ENCODE measurements at places on chromosomes 2 and 18.

GRCh38 chr2:137178951-137179377, 413.6 kb downstream of the THSD7B start:
- H3K36me3 ChIP-seq = no peaks in the 10 kb centered on the region
- no peaks in the 10 kb centered on the region for H3K27me3 ChIP-seq
- no peak overlapping the region for H3K27ac ChIP-seq
- DNase-seq = no peak
- no peaks in the 10 kb centered on the region for H3K4me1 ChIP-seq
- H3K4me3 ChIP-seq = no peak overlapping the region

DNA sequence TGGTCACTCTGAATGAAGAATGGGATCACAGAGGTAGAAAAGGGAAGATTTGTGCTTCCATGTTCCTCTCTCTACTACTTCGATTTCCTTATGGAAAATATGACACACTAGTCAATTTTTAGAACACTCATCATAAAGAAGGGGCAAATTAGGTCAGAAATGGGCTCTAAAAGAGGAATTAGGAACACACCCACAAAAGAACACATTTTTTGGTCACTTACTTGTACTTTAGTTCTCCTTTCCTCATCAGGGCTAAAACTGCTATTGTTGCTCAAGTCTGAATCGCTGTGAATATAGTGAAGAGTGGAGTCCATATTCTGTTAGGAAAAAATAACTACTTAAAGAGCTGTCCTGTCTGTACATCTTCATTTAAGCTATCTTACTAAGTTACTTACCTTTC, 52.6 kb downstream of the PPP4R1 start:
- no peak overlapping the region for H3K4me3 ChIP-seq
- H3K27me3 ChIP-seq = no peaks in the 10 kb centered on the region
- peaks cover 23% of the 10 kb centered on the region for H3K36me3 ChIP-seq
- H3K4me1 ChIP-seq = no peaks in the 10 kb centered on the region
- H3K27ac ChIP-seq = no peak overlapping the region
- DNase-seq = no peak

DNA sequence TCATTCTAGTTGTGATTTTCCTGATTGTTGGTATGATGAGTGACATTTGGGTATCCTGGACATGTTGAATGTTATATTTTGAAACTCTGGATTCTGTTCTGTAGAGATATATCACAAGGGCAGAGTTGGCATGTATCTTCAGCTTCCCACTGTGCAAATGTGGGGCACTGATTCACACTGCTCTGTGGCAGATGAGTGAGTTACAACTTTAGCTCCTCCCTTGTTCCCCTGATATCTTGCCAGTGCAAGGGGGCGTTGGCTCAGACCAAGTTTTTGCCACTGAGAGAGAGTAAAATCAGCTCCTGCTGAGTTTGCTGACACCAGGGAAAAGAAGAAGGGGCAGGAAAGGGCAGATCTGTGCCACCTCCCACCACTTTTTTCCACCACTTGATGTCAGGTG, 199.6 kb upstream of the MMADHC start:
- no peaks in the 10 kb centered on the region for H3K4me1 ChIP-seq
- DNase-seq = no peak
- H3K4me3 ChIP-seq = no peak overlapping the region
- H3K36me3 ChIP-seq = no peaks in the 10 kb centered on the region

DNA sequence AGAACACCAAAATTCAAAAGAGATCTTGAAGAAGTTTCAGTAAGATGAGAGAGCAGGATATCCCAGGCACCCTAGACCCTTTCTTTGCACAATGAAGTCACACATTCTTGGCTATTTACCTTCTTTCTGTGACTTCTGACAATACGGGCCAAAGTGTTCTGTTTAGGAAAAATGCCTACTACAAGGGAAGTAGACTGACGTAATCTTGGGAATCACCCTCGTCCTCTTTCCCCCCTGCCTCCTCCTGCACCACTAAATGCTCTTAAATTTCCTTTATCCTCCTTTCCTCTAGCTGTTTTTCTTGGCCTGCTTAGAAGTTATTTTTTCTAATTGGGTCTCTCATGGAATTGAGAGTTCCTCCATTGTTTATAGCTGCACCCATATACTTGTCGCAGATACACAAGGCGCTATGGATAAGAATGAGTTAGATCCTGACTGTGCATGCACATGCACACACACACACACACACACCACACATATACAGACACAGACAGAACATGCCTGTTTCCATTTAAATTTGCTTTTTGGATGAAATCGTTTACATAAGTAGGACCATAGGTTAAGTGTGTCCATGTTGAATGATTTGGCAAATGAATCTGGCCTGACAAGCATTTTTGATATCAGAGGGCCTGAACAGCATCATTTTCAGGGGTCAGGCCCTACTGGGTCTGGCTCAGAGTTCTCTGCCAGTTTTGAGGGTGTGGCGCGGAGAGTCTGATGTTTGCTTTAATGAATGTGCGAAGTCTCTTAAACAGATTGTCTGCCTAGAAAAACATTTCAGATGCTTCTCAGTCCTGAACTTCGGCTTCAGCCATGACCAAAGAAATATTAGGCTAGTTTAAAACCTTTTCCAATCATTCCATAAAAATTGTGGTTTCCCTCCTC, 131.9 kb upstream of the NT5C1B start:
- H3K4me1 ChIP-seq = no peaks in the 10 kb centered on the region
- no peaks in the 10 kb centered on the region for H3K36me3 ChIP-seq
- no peak overlapping the region for H3K27ac ChIP-seq

DNA sequence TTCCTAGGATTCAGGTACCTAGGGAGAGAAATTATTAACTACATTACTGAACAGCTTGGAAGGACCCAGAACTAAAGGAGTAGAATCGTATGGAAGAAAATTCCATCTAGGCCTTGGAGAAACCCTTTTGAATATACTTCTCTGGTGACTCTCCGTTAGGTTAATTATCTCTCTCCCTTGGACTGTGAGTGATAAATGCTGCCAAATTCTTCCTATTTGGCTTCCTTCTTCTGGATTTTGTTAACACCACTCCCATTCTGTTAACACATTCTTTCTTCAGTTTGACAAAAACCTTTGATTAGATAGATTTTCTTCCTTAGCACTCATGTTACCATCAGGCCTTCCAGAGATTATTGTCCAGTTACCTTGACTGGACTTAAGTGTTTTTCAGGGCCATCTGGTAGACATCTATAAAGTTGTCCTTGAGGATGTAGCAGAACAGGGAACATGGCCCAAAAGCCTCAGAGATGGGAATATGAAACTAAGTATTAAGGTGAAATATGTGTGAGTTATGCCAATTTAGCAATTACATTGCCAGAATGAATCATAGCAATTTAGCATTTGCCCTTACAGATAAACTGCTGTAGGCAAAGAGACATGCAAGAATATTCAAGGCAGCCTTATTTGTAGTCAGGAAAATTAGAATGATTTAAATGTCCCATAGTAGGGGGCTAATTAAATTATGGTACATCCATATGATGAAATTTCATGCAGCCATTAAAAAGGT, 6.7 kb downstream of the CYP27A1 start:
- H3K36me3 ChIP-seq = no peaks in the 10 kb centered on the region
- H3K4me3 ChIP-seq = no peak overlapping the region
- DNase-seq = no peak
- H3K27ac ChIP-seq = no peak overlapping the region
- H3K4me1 ChIP-seq = no peaks in the 10 kb centered on the region

Measured in activated naive CD4-positive, alpha-beta T cell treated with anti-CD3 and anti-CD28 coated beads, Interleukin-2, amount 10 ng/mL, durations not matched to agents 7 days and 5 days (primary cell).